ENCODE measurements at places on chromosomes 1 and 21.
A peak's percentile ranks its signal among the peaks of the same experiment; 100 is the strongest.

- DNase-seq: no peak
Observed at GRCh38 chr1:30447701-30448100, 275.7 kb downstream of the MATN1 start.

- no peak for DNase-seq
Observed at GRCh38 chr1:76408303-76408702, 333.8 kb downstream of the ST6GALNAC3 start.

DNA sequence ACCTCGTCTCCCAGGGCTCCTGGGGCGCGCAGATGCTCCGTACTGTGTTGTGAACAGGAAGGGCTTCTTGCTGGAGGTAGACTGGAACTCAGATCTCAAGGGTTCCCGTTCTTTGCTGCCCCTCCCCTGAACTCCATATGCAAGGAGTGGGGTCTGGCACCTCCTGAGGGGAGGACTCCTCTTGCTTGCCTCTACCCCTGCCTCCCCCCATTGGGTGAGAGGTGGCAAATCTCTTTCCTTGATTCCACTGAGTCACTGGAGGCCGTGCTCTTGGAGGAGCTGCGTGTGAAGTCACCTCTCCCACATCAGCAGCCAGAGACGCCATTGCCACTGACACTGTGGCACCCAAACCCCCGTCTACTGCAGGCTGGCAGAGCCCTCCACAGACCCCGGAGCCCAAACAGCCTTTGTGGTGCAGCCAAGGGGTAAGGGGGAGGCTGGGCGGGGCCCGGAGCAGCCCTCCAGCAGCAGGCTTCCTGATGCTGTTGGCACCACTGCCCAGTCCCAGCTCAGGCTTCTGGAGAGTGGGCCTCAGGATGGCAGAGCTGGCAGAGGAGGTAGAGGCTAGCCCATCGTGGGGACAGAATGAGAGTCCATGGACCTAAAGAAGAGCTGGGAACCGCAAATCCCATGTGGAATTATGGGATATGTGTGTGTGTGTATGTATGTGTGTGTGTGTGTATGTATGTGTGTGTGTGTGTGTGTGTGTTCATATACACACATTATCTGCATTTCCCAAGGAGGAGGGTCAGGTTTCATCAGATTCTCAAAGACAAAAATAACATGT, 104.9 kb upstream of the RUNX3 start:
- no peak for DNase-seq

- no peak for DNase-seq
Observed at GRCh38 chr1:239930686-239931262, 160.9 kb upstream of the FMN2 start.

GRCh38 chr1:6144175-6144574, 35.9 kb downstream of the CHD5 start:
- no peak for DNase-seq

GRCh38 chr1:19393046-19393445, 80.9 kb downstream of the SLC66A1 start:
- no peak for DNase-seq

DNA sequence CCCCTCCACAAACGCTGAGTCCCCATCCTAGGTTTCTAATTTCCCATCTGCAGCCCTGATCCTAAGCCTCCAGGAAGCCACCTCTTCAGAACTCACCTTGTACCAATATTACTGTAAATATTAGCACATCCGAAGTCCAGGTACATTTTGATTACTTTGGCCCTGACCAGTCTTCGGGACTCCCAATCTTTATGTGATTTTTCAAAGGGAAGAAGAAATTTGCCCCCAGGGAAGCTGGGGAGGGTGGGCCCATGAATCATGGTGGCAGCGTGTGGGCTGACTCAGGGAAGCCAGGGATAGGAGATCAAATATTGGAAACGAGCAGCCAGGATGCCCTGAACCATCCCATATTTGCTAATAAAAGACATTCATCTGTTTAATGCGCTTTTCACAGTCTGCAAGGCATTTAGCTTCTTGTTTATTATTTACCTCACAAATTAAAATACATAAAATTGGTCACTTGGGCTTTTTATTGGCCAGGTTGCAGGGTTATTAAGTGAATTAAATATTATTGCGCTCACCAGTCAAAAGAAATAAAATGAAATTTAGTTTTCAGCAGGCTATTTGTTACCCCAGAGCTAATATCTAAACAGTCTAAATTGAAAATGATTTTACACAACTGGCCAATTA, 46.6 kb downstream of the KIAA0040 start:
- no peak for DNase-seq

DNA sequence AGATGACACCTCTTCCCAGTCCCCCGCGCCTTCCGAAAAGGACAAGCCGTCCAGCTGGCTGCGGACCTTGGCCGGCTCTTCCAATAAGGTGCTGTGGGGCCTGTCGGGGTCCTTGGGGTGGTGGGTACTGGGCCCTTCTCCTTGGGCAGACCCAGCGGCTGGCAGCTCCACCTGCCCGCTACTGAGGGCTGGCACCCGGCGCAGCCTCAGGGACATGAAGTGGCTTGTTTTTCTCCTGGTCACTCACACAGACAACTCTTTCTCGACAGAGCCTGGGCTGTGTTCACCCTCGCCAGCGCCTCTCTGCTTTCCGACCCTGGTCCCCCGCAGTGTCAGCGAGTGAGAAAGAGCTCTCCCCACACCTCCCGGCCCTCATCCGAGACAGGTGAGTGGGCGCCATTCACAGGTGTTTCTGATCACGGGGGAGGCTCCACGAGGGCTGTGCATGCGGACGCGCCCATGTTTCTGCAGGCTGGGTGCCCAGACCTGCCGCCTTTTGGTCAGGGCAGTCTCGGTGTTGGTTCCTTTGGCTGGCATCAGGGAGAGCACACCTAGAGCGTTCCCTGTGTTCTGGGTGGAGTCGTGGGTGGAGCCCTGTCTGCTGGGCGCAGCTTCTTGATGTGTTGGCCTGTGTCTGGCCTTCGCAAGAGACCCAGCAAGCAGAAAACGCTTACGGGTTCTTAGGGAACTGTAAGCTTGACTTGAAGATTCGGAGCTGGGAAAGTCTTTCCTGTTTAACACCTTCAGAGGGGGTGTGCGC, 75.1 kb downstream of the SKI start:
- DNase-seq: no peak

GRCh38 chr21:41045534-41046268, 122.3 kb upstream of the BACE2 start:
- no peak for DNase-seq

DNA sequence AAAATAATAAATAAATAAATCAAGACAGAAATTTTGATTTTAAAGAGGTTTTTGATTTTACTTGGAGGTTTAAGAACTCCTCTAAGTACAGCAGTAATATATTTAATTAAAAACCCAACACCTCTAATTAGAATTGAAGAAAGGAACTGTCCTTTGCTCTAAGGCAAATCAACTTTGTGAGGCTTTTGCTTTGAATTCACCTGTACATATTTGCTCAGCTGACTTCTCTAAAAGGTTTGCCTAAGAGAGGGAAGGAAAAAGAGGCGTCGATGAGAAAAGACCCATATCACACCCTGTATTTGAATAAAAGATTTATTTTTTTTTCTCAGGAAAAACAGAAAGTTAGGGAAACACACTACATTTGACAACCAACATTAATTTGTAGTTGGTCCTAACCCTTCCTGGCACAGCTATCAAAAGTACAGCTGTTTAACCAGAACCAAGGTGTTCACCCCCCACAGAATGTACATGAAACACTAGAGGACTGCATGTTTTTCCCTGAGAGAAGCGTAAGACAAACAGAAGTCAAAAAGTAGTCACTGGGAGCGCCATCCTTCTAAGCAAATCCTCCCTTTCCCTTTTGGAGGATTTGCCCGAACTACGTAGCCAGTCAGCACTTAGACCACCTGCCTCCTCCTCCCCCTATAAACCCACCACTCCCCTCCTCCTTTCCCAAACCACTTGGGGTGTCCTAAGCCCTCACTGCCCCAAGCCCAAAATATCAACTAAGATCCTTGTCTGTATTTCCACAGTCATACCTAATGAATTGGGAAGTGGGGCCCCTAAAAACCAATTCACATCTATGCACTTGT, 4.9 kb downstream of the MCL1 start:
- no peak for DNase-seq

DNA sequence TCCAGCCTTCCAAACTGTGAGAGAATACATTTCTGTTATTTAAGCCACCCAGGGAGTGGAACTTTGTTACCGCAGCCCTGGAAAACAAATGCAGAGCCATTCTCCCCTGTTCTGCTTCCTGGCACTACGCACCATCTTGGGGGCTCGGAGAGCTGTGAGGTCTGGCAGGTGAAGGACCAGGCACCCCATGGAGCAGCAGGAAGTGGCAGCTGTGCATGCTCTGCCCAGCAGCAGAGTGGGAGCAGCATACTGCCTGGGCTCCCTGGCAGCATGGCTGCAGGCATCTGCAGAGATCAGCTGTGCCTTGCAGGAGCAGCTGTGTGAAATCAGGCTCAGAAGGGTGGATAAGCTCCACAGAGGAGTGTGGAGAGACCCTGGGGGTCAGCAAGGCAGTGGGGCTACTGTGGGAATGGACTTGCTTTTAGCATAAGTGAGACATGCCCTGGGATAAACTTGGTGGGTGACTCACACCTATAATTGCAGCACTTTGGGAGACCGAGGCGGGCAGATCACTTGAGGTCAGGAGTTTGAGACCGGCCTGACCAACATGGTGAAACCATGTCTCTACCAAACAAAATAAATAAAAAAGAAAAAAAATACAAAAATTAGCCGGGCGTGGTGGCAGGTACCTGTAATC, 17.7 kb upstream of the ZSCAN20 start:
- DNase-seq: no peak

GRCh38 chr21:38824124-38824822, 18.5 kb downstream of the ETS2 start:
- no peak for DNase-seq

DNA sequence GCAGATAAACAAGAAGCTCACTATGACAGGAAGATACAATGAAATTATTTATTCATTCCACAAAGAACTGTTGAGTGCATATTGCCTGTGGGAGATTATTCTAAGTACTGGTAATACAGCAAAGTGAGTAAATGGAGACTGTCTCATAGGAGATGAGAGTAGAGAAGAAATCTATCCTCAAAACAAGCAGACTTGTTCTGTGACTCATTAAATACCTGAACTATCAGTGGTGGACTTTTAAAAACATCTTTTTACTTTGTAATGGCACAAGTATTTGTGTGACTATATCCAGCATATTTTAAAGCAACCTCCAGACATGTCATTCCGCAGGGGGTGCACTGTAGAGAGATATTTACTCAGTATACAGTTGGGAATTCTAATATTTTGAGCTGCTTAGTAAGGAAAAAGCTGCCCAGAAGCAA, 259.2 kb downstream of the FMN2 start:
- DNase-seq: no peak

- no peak for DNase-seq
Observed at GRCh38 chr1:29043274-29043965, 80.3 kb downstream of the TMEM200B start.

- peak; percentile 9 for DNase-seq
Observed at GRCh38 chr1:28449904-28450303, 55.9 kb upstream of the RCC1 start.

DNA sequence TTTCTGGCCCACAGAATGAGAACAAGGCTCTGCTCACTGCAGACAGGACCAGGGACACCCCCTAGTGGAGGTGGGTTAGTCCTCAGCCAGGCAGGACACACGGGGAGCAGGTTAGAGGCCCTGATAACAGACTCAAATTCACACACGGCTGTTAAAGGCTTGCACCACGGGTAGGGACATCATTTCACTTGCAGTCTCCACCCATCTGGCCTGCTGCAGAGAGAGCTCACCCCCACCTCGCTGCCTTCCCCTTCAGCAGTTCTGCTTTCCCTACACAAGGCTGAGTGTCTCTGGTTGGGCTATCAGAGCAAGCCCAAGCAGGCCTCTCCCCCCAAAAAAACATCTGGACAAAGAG, 20.6 kb downstream of the MEF2D start:
- no peak for DNase-seq

GRCh38 chr1:160550572-160551034, 27.5 kb upstream of the SLAMF6 start:
- peak; percentile 63 for DNase-seq

- no peak for DNase-seq
Observed at GRCh38 chr1:229726061-229726460, 100.0 kb downstream of the URB2 start.

- DNase-seq: no peak
Observed at GRCh38 chr1:225565847-225566246, 87.1 kb downstream of the ENAH start.

GRCh38 chr1:14027099-14027498, 327.1 kb downstream of the PRDM2 start:
- no peak for DNase-seq

GRCh38 chr1:152228831-152229230, 4.8 kb upstream of the HRNR start:
- DNase-seq: no peak

- DNase-seq: no peak
Observed at GRCh38 chr21:41681939-41682718, 84.7 kb downstream of the RIPK4 start.

DNA sequence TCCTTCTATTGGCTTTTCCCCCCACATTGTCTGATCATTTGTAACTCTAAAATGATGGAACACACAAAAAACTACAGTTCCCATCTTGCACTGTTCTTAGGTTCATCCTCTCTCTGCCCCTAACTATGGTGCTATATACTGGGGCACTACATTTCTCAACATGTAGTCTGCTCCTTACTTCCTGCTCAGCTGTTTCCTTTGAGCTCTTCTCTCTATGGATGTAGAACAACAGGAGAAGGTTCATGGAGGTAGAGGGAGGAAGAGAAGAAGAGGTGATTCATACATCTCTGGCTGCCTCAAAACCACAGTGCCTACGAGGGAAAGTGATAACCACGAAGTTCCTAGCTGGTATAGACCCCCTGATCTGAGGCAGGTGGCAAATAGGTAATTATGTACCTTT, 7.0 kb upstream of the C1orf146 start:
- DNase-seq: no peak

Measured in stimulated activated CD4-positive, alpha-beta T cell treated with anti-CD3 and anti-CD28 coated beads, Interleukin-4, amount 100 ng/mL, for 4 hours (primary cell).